Daoy (cell line): ENCODE measurements at places on chromosomes 2 and 18. TPM values are rescaled to one million over a fixed set of nuclear protein-coding genes. Genes with fewer than 3 reads are reported as not detected.

- DNase-seq, result no peak
Measured at GRCh38 chr18:70068981-70069380, 121.3 kb upstream of the CD226 start.

DNA sequence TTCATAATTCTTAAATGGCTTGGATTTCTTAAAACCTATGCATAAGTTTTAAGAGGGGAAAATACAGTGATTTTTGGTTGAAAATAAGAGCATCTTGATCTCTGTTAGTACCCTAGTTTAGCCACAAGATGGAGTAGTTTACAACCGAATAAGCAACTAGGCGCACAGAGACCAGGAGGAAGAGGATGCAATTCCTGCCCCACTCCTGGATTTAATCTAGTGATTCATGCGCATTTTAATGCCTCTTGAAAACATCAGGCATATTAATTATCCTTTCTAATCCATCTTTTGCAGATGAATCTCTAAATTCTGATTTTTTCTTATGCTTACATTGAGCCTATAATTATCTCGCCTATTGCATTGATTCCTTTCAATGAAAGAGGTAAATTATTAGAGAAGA lies 76.7 kb downstream of the MRPS9 start:
- peak; percentile 53 for DNase-seq

DNA sequence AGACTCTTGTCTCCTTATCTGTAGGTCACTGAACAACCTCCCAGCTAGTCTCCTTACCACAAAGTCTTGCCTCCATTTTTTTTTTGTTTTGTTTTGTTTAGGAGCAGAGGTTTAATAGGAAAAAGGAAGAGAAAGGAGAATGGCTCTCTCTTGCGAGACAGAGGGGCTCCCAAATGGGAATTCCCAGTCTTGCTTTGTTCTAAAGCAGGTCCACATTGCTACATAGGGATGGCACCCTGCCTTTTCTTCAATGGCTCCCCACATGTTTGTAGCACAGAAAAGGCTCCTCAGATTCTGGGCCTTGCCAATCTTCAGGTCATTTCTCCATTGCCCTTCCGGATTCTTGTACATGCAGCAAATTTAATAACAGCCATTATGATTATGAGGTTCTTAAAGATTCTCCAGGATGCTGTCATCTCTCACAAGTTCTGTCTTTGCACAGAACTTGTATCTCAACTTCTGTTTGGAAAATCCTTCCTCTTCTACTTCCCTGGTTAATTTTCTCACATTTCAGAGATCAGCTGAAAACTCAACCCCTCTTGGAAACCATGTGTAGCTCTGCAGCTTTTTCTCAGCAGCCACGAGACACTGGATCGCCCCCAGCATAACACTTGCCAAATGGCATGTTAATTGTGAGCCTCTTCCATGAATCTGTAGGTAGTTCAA lies 23.6 kb downstream of the IL1F10 start:
- DNase-seq, result no peak

- DNase-seq, result no peak
Measured at GRCh38 chr2:86809481-86810121, 18.9 kb upstream of the CD8A start.

KCTD18 gene
- 9.9 and 17.0 TPM in 2 replicates for total RNA-seq

FAM124B gene
- total RNA-seq, result 0.11 and 0.65 TPM in 2 replicates

ABCG8 gene
- total RNA-seq, result not detected in 2 replicates
